HT-29 (cell line): ENCODE measurements at places on chromosomes 2 and 18. TPM values are rescaled to one million over a fixed set of nuclear protein-coding genes. Genes with fewer than 3 reads are reported as not detected.
A peak's percentile ranks its signal among the peaks of the same experiment; 100 is the strongest.

PTPRN gene
- not detected in 2 replicates for total RNA-seq

SFT2D3 gene
- 11.1 and 13.3 TPM in 2 replicates for total RNA-seq

KCNF1 gene
- 0.66 and 0.94 TPM in 2 replicates for total RNA-seq

COX7A2L gene
- 89.7 and 93.1 TPM in 2 replicates for total RNA-seq

KCNS3 gene
- total RNA-seq = 0.05 TPM in 1 of 2 replicates, not detected in the other

ARHGAP15 gene
- not detected in 2 replicates for total RNA-seq

GPR55 gene
- not detected in 2 replicates for total RNA-seq

TUBA4B gene
- not detected in 2 replicates for total RNA-seq

GTF2A1L gene
- total RNA-seq = not detected in 2 replicates

GALR1 gene
- total RNA-seq = not detected in 2 replicates

AFF3 gene
- not detected in 2 replicates for total RNA-seq

DNA sequence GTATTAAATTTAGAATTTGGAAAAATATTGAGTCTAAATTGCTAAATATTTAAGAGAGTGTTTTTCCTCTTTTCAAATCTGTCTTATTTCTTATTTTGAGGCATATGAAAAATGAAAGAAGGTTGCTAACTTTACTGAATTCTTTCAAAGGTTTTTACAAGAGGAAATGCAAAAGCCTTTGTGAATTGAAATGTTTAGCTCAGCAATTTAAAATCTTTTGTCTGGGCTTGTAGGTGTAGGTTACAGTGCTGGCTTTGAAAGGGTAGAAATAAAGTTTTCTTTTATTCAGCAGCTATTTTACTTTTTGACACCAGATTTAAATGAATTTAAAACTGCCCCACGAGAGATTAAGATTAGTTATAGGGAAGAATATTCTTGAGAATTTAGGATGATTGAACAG lies 192.0 kb downstream of the CDH7 start:
- DNase-seq = no peak

DNA sequence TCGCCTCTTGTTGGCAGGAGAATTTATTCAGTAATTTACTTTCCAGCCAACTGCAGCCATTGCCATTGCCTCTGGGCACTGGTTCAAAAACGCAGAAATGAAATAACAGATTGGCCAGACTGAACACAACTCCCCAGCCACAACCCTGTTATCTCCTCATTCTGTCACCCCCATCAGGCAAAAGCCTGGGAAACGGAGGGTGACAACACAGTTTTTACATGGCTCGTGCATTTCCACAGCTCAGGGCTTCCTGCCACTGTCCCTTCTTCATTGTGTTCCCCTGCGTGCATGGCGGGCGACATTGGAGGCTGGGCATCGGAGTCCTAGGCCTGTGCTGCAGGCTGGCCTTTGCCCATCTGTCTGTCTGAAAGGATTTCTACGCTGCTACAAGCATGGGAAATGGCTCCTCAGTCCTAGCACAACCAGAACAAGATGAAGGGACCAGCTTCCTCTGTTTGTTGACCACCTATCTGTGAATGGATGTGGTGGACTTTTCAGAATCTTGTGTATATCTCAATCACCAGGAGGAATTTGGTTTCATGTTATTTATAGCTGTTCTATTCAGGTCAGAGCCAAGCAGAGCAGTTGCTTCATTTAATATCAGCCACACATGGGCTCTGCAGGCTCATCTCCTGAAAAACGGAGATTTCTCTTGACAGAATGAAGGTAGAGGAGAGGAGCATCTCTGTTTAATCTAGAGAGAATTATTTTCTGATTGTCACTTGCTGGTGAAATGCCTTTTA lies 107.0 kb downstream of the MGAT5 start:
- DNase-seq = no peak

DNA sequence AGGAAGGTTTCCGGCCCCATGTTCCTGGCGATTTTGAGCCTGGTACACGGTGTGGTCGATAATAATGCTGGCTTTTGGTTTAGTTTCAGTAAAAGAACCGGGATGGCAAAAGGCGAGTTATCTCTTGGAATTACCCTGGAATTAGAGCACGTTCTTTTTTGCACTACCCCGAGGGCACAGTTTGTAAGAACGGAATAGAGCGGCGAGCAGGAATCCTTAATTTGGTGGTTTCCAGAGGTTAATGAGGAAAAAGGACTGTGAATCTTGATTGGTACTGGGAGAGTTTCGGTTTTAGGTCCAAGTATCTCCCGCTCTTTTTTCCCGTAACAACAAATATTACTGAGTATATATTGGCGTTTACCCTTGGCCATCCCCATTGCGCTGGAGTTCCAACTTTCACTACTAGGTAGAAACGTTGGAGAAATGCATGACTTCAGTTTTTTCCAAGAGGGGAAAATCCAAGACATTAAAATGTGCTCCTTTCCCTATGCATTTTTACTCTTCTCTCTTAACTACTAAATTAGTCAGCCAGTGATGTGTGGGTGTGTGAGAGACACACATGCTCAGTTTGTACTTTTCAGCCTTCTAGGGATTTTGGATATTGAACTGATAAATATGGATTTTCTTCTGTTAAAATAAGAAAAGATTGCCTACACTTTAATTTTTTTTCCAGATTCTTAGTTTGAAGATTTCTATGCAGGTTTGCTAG lies 160.8 kb downstream of the AGPS start:
- DNase-seq = peak; percentile 58

GRCh38 chr2:240518981-240519380 lies 38.8 kb downstream of the ANKMY1 start:
- no peak for DNase-seq

- DNase-seq = peak; percentile 40
Observed at GRCh38 chr2:98445177-98445682, 572 bp downstream of the INPP4A start.

DNA sequence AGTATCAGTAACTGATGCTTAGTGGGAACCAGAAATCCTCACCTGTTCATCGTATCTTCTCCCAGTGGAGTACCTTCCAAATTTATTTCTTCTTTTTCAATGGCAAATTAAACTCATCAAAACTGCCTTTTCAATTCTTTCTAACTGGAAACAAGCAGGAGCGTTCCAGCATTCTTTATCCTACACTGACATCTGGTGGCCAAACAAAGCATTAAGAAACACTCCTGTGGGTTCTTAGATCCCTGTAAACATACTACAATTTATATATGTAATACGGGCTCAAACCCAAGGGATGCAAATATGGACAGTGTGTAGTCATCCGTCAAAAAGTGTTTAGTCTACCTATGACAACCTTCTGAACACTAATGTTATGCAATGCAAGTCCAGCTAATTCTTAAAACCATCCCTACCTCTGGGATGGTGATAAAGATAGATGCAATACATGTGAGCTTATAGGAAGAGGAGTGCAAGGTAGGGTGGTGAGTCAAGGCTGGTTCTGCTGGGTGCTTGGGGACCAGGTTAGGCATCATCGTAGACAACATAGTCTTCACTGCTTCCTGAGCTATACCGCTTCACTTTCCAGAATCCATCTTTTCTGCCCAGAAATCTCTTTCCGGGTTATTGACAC lies 375.0 kb downstream of the CTNNA2 start:
- peak; percentile 82 for DNase-seq

DNA sequence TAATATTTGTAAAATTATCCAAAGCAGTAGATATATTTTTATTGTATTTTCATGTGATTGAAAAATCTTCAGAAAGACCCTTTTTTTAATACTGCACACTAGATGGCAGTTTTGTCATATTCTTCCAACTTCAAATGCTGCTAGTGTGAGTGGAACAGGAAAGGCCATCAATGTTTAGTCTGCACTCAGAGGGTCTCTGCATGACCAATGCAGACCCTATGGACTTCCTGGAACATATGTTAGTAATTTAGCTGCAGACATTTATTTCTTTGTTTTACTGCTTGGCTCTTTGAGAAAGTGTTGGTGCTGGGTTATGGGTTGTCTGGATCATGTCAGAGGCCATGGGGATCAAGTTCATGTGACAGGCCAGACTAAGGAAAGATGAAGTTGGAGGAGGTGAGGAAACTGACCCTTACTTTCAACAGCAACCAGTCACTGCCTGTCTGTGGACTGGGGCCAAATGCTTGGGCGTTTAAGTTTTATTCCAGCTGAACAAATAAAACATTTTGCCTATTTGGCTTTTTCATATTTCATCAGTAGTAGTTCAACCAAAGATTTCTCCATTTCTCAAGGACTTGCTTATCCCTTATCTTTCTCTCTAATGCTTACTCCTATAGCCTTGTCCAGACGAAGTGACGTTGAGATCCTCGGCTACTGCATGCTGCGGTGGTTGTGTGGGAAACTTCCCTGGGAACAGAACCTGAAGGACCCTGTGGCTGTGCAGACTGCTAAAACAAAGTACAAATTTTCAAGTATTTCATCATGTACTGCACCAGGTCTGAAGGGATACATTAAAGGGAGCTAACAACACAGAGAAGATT lies 84.8 kb downstream of the VRK2 start:
- no peak for DNase-seq

DNA sequence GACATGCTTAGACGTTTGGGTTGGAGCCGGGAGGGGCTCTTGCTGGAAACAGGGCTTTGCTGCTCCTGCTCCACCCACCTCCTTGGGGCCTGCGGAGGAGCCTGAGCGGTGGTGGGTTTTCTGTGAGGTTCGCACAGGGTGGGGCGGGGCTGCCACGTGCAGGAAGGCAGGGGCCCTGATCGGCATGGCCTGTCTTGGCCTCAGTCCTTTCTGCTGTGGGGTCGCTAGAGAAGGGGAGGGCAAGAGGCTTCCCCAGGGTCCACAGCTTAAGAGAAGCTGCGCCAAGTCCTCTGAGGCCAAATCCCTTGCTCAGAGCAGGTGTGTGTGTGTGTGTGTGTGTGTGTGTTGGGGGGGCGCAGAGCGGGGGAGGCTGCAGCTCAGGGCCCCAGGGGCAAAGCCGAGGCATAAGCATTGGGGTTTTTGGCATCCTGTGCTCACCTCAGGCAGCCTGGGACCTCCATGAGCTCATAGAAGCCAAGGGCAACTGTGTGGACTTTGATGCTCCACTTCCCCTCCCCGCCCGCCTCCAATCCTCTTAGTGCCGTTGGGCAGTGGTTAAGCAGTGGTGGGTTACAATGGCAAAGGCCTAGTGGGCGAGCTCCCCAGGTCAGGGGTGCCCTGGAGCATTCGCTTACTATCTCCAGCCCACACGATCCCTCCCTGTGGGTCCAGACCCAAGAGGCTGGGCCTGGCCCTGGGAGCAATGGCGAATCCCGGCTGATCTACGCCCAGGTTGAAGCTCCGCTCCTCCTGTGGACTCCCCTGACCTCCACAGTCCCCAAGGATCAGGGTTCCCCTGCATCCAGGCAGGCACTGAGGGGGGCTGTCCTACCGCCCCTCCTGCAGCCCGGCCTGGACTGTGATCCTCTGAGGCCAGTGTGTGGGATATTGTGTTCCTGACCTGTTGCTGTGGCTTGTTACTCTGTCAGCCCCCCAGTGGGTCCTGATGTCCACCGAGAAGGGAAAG lies 28.9 kb downstream of the TOGARAM2 start:
- DNase-seq = no peak

GRCh38 chr2:46082531-46083485 lies 214.4 kb upstream of the EPAS1 start:
- no peak for DNase-seq

DNA sequence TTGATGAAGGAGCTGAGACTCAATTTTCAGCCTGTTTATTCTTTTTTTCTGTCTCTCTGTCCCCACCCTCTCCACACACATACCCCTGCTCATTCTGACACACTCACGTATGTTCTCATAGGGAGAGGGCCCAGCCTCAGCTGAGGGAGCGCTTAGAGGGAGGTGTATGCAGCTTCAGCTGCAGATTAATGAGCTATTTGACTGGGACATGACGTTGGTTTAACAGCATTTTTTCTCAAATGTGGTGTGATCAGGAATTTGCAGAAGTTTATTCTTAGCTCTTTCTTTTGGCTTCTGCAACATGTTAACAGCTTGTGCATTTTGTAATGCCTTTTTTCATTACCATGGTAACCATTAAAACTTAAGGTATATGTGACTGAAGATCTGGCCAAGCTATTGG lies 1547.1 kb upstream of the PIK3C3 start:
- DNase-seq = no peak

- no peak for DNase-seq
Observed at GRCh38 chr18:62771494-62772270, 56.3 kb downstream of the PHLPP1 start.

DNA sequence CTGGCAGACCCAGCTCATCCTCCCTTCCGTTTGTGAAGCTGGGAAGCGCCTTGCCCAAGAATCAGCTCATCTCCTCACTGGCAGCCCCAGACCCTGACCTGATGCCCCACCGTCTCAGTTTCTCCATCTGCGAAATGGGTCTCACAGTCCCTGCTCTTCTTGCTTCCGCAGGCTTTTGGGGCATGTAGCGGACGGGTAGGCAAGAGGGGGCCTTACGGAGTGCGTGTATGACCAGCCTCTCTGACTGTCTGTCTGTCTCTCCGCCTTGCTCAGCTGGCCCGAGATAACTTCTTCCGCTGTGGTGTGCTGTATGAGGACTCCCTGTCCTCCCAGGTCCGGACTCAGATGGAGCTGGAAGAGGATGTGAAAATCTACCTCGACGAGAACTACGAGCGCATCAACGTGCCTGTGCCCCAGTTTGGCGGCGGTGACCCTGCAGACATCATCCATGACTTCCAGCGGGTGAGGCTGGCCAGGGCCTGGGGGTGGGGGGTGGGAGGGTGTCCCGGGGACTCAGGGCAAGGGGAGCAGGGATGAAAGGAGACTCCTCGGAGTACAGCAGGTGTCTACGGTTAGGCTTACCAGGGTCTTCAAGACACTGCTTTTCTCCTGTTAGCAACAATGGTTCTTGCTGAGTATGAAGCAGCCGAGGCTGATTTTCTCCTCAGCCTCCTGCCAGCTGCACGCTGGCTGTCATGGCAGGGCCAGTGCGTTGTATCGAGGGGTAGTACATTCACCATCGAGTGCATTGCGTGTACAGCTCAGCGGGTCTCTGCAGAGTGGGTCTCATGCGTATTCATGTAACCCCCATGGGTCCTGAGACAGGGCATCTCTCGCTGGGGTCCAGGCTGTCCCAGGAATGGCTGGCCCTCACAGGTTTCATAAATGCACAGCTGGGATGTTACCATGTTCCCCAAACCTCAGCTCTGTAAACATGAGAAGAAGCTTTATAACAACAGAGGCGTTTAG lies 10.9 kb downstream of the ITM2C start:
- no peak for DNase-seq

GRCh38 chr2:102780467-102780866 lies 18.6 kb downstream of the TMEM182 start:
- DNase-seq = no peak
